ENCODE measurements at places on chromosomes 3 and 15.
A peak's percentile ranks its signal among the peaks of the same experiment; 100 is the strongest.

GRCh38 chr3:71986606-71987005 lies 201.7 kb upstream of the PROK2 start:
- no peak for DNase-seq

GRCh38 chr3:6250167-6250566 lies 610.7 kb upstream of the GRM7 start:
- DNase-seq, result no peak

- DNase-seq, result no peak
Measured at GRCh38 chr3:167958141-167958540, 137.6 kb downstream of the GOLIM4 start.

DNA sequence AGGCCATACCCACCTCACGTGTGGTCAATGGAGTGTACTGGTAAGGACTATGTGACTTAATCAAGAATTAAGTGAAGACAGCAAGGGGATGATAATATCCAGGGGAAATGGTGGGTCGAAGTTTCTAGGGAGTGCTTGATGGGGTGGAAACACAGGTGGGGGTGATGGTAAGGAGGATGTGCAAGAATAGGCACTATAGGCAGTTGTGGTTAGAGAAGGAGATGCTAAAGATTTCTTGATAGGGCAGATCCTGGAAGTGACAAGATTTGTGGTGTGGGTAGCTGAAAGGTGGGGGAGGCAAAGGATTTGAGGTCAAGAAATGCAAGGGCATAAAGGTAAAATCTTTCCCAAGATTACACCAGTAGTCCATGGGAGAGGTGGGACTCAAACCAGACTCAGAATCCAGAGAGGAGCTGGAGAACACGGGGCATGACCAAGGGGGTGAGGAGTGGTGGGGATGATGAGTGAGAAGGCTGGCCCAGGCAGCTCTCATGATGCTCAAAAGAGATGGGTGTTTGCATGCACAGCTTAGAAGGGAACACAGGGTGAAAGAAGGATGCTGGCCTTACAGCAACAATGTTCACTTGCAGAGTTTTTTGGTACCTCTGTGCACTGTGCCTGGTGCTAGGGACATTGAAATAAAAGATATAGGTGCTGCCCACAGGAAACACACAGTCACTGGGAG lies 78.4 kb downstream of the CCR1 start:
- no peak for DNase-seq

DNA sequence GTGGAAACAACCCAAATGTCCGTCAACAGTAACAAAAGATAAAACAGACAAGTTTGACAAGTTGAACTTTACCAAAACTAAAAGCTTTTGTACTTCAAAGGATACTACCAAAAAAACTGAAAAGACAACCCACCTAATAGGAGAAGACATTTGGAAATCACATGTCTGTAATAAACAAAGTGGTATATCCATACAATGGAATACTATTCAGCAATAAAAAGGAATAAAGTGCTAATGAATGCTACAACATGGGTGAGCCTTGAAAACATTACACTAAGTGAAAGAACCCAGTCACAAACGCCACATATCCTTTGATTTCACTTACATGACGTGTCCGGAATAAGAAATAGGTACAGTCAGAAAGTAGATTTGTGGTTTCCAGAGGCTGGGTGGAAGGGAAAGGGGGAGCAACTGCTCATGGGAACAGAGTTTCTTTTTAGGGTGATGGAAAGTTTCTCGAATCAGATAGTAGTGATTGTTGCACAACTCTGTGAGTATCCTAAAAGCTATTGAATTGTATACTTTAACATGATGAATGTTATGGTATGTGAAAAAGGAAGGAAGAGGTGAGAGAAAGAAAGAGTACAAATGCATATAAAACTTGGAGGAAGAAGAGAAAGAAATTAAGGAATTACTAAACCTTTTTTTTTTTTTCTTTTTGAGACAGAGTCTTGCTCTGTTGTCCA lies 72.7 kb upstream of the ABHD2 start:
- DNase-seq, result no peak

GRCh38 chr3:3133500-3133899 lies 6.8 kb downstream of the TRNT1 start:
- no peak for DNase-seq

DNA sequence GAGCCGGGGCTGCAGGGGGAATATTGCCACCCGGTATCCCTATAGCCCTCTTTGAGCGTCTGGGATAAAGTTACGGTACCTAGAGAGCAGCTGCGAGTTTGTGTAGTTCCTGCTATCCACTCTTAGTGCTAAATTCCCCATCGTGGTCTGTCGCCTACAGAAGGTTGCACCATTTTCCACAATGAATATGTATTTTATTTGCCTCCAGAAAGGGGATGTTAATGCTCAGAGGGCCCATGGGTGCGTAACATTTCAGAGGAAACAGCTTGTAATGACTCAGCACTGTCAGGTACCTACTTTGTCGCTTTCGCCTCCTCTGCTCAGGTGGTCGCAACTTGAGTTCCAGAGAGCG lies 1.1 kb downstream of the SLCO3A1 start:
- no peak for DNase-seq

GRCh38 chr3:16570113-16570512 lies 35.1 kb downstream of the DAZL start:
- no peak for DNase-seq

DNA sequence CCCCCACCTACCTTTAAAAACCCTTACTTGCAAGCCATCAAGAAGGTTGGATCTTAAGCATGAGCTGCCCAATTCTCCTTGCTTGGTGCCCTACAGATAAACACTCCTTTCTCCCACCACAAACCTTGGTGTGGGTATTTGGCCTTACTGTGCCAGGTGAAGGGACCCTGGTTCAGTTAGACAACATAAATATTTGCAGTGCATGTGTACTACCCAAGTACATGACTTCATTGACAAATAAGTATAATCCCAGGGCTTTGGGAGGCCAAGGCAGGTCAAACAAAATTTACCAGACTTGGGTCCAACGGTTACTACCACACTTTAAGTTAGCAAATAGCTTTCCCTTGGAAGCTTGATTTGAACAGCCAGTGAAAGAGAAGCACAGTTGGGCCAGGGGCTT lies 9.3 kb upstream of the CNOT10 start:
- no peak for DNase-seq

DNA sequence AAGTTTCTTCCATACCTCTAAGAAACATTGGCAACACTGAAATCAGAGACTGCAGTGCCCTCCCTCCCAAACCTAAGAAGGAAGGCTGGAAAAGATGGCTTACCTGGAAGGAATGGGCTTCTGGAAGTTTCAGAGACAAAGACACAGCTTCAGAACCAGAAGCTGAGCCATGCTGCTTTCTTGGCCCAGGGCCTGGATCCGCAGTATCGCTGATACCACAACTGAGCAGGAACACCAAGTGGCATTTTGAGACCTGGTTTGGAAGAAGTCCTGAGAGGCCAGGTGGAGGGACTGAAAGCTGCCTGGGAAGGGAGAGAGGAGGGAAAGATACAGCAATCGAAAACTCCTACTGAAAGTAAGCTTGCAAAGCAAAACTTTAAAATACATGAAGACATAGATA lies 19.8 kb downstream of the GPR160 start:
- DNase-seq, result no peak

DNA sequence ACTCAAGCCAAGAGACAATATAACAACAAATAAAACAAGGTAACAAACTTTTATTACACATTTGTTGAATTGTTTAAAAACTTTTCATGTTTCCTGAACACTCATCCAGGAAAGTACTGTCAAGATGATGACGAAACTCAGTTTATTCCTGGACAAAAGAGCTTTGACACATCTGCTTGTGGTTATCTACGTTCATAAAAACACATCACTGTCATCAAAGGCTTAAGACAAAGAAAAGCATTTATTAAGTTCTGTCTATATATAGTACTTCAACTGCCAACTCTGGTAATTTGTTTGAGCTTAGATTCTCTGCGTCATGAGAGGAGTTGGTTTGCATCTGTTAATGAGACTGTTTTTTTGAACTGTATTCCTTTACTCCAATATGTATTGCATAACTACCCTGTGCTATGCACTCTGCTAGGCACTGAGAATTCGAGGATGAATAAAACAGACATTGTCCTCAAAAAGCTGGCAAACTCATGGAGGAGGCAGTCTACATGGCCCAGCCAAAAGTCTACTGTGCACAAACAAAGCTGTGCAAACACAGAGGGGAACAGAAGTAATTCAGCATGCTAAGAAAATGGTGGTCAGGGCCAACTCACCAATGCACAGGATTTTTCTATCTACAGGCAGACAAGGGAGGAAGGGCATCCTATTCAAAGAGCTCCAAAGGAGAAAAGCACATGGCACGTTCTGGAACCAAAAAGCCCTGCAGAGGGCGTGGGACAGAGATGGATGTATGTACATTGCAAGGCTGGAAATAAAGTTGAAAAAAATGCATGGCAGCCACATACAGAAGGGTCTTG lies 21.5 kb downstream of the PLD1 start:
- no peak for DNase-seq

GRCh38 chr15:40523611-40524010 lies 41.2 kb downstream of the CCDC32 start:
- DNase-seq, result no peak

GRCh38 chr3:183375787-183376186 lies 52.6 kb downstream of the MCF2L2 start:
- DNase-seq, result no peak

GRCh38 chr3:36993326-36994283 lies at the start of gene MLH1:
Gene MLH1, plus strand, starts transcription at chr3:36993518. Its CDS starts 30 bp downstream, at chr3:36993548.
- DNase-seq, result peak; percentile 95

DNA sequence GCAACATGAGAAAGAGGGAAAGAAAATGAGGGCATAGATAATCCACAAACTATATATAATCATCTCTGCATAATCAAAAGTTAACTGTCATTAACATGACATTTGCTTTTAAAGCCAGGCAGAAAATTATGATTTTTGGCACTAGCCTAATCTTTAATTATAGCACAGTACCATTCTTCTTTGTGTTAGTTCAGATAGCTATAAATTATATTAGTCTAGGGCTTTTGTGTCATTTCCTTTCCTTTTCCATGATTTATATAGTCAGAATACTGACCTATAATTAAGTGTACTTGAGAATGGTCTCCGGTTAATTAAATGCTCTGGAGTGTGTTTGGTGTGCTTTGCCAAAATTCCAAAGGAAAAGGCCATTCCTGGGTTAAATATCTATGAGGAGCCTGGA lies 441.9 kb upstream of the THRB start:
- DNase-seq, result no peak

GRCh38 chr3:47318916-47319315 lies 36.2 kb downstream of the KLHL18 start:
- no peak for DNase-seq

DNA sequence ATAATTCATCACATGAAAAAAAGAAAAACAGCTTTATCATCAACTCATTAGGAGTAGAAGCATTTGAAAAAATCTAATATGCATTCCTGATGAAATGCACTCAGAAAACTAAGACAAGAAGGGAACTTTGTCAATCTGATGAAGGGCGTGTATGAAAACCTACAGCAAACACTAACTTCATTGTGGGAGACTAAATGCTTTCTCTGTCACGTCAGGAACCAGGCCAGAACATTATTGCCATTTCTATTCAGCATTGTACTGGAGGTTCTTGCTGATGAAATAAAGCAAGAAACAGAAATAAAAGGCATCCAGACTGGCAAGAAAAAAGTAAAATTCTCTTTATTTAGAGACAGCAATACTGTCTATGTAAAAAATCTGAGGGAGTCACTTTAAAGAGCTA lies 235.2 kb downstream of the GABRB3 start:
- DNase-seq, result no peak

DNA sequence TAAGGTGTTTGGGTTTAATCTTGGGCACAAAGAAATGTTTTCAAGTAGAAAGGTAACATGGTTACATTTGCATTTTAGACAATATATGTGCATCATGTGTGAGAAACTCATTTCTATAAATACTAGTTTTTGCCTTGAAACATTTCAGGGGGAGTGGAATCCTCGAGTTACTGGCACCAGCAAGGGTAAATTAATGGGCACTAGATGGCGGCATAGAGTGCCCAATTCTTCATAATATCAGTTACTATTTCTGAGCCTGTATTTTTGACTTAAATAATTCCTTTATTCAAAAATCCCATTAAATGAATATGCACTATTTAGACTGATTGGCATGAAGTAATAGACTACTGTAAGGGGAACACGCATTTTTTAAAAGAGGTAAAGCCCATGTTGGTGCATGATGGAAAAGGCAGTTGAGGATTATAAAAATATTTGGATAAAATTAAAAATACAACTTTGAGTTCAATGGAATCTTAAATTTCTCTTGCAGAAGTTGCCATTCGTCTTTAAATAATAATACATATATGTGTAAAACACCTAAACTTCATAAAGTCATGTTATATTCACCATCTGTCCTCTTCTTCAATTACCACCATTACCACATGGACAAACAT lies 106.3 kb downstream of the ZBTB20 start:
- DNase-seq, result no peak

GRCh38 chr3:28850186-28850585 lies 430.7 kb upstream of the RBMS3 start:
- DNase-seq, result no peak

DNA sequence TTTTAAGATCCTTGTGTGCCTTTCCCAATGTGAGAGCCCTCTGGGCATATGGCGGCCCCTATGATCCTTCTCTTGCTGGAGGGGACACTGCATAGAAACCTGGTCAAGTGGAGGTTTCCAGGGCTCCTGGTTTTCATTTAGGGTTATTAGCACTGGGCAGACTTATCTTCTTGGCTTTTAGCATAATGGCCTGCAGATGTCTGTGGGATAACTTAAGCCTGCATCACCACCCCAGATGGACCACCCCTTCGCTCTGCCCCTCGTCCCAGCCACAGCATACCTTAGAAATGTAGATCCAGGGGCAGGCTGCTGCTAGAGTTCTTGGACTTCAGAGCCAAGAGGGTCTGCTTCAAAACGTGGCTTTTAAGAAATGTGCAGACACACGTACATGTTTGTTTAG lies 340.3 kb upstream of the CTDSPL start:
- no peak for DNase-seq

DNA sequence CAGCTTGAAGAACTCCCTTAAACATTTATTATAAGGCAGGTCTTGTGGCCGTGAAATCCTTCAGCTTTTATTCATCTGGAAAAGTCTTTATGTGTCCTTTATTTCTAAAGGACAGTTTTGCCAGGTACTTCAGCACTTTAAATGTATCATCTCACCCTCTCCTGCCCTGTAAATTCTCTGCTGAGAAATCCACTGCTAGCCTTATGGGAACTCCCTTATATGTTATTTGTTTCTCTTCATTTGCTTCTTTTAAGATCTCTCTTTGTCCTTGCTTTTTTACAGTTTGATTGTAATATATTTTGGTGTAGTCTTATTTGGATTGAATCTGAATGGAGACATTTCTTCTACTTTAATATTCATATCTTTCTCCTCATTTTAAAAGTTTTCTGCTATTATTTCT lies 86.7 kb upstream of the RBMS3 start:
- DNase-seq, result no peak

DNA sequence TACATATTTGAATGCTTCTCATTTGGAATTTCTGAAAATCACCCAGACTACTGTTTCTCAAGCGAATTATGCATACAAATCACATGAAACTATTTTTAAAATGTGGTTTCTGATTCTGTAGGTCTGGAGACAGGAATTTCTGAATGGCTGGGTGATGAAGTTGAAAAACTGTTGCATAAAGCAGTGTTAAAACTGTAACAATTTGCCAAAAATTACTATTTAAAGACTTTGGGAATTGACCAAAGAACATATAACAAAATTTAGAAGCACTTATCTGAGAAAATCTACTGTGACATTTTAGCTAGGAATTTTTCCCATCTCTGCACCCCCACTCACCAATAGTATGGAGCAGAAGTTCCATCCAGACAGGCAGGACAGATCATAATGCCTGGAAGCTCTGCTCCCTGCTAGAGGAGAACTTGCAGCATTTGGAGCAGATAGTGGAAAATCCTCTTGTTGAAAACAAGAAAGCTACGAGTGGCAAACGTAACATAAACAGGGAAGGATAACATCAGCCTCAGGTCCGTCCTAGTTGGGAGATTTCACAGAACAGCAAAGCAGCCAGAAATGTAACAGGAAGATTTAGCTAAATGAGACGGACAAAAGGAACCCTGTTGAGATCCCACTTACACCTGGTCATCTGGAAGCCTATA lies 132.3 kb upstream of the MCTP2 start:
- no peak for DNase-seq
